ENCODE measurements at places on chromosomes 12 and 14.

DNA sequence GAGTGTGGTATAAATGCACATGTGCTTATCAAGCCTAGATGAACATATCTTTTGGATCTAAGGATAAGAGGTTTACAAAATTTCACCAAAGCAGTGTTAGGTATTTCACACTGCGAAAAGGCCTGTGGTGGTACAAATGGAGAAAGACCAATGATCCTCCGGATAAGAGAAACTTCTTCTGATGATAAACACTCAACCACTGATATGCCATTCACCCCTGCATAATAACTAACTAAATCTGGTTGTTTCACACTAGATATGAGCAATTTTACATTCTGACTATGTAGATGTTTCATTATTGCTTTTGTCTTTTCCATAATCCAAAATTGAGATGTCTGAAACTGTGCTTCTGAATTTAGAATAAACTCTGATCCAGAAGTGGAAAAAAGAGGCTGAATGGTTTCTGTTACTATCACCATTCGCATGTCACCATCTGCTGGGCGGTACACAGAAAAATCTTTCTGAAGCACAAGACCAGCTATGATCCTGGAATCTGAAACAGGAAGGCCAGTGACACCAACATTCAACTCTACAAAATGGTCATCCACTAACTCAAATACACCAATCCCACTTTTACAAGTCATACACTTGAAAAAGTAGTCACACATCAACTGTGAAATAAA is 1.3 kb downstream of the BBS10 start:
- peak; percentile 77 for DNase-seq

- no peak for DNase-seq
These were observed 46.9 kb upstream of the RGS6 start for GRCh38 chr14:71885301-71885700.

GRCh38 chr12:106753526-106753925 is 21.0 kb upstream of the RIC8B start:
- no peak for DNase-seq

DNA sequence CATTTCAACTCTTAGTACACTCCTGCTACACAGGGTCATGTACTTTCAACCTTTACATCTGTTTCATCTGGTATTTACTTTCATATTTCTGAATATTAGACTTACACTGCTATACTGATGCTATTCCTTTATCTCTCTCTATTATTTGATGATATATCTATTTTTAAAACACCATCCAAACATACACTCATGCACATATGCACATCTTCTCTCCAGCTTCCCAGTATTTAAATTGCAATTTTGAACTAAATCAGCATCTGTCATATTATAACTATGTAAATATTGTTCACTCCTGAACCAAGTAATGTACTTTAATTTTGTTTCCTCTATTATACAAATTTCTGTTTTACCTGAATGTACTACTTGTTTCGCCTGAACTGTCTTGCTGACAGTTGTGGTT is 293.6 kb upstream of the FLRT2 start:
- no peak for DNase-seq

- DNase-seq, result no peak
These were observed 107.0 kb downstream of the ATXN7L3B start for GRCh38 chr12:74644681-74645080.

DNA sequence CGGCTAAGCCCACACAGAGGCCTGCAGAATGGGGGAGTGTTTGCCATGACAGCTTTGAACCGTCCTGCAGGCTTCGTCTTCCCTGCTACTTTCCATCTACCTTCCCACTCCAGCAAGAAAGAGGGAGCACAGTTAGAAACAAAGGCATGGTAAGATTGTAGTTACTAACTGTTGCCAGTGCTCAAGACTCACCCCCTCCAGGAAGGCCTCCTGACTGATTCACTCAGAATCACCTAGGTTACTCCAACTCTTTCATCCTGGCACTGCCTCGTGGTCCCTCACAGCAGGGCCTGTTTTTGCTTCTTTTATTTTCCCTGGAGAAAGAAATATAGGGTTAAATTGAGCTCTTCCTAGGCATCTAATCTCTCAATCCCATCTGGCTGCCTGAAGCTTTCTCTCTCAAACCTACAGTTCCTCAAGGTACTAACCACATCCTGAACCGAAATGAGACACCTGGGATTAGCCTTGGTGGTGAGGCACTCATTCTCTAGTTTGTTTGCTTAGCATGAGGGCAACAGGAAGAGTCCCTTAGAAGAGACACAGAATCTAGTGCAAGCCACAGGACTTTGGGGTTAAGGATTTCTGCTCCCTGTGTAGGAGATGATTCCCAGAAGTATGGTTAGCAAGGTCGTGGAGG is 7.8 kb downstream of the GALNT6 start:
- DNase-seq, result no peak

GRCh38 chr12:53483225-53483978 is 15.9 kb downstream of the MAP3K12 start:
- DNase-seq, result no peak
